ENCODE measurements at places on chromosomes 1 and 21. TPM values are rescaled to one million over a fixed set of nuclear protein-coding genes. Genes with fewer than 3 reads are reported as not detected.

- DNase-seq = no peak
These were observed 10.1 kb upstream of the EXO1 start for GRCh38 chr1:241837901-241838300.

- no peak for DNase-seq
These were observed 15.3 kb downstream of the NPHP4 start for GRCh38 chr1:5976726-5977493.

SSBP3 gene
- 87.1 TPM for total RNA-seq

DNA sequence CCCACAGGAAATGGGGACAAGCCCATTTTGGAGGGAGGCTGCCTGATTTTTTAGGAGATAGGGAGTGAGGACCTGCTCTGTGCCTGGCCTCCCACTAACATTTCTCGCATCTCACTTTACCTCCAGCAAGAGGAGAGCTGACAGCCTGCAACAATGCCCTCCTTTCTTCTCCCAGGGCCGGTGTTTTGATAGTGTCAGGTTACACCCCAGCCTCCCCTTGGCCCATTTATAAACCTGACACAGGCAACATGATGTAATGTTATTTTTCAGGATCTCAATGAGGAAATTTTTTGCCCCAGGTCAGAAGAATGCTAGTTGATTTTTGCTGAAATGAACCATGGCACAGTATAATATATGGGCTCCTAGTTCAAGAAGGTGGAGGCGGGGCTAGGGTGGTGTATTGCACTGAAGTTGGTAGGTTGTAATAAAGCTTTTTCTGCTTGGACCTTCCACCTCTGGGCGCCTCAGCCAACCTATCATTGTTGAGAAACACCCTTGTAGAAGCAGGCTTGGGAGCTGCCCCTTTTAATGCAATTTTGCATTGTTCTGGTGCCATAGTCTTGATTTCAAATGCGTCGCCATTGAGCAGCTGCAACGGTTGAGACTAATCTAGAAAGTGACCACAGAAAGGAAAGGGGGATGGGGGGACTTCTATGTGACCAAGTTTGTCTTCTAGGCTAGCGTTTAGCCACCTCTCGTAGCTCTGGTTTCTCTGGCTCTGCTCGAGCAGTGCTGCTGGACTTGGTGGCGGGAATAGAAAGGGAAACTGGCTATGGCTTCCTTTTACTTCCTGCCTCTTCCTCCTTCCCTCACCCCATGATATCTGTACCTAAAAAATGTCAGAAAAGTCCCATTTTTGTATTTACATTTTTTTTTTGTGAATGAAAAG is 53.0 kb downstream of the PBX1 start:
- DNase-seq = no peak

GRCh38 chr1:149844650-149845255 is 54.6 kb upstream of the BOLA1 start:
- no peak for DNase-seq

DNA sequence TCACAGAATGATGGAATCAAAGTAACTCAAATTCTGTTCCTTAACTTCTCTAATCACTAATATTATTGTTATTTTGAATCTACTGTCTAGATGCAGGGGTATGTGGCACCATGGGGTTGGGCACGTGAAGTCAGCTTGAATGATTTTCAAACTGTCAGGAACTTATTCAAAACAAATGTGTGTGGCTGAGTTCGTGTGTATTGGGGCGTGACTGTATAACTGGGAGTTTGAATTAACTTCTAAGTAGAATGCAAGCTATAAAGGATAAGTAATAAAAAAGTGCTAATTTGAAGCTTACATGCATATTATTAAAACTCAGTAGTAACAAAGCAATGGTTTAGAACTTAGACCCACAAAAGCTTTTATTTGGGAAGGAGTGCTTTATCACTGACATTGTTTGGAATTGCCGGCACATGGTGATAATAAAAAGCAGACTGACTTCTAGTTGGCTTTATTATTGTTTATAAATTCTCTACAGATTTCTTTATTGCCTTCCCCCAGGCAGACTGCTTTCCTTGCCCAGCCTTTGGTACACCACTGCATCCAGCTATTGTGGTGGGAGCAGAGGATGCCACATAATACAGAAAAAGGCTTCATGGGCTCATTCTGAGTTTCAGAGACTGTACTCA is 84.3 kb downstream of the TENT5C start:
- no peak for DNase-seq

DNA sequence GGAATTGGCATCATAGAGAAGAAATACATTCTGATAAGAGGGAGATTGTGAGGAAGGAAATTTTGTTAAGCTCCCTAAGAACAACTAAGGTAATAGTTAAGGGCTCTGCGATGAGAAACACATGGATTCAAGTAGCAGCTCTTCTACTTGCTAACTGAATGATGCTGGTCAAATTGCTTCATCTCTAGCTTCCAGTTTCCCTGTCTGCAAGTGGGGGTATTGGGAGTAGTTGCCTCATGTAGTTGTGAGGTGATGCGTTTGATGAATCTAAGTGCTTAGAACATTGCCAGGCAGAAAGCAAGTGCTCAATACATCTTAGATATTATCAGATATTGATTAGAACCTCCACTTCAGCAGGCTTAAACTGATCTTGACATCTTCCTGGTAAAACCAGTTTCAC is 84.8 kb downstream of the CD58 start:
- no peak for DNase-seq

DNA sequence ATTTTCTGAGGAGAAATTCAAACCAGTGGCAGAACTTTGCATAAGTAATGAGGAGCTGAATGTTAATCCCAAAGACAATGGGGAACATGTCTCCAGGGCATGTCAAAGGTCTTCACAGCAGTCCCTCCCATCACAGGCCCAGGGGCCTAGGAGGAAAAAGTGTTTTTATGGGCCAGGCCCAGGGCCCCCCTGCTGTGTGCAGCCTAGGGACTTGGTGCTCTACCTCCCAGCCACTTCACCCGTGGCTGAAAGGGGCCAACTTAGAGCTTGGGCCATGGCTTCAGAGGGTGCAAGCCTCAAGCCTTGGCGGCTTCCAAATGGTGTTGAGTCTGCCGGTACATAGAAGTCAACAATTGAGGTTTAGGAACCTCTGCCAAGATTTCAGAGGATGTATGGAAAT is 854.0 kb downstream of the LRRIQ3 start:
- DNase-seq = no peak

GRCh38 chr1:3380469-3380868 is 74.0 kb upstream of the ARHGEF16 start:
- DNase-seq = no peak

- no peak for DNase-seq
These were observed 22.9 kb downstream of the NIPAL3 start for GRCh38 chr1:24438423-24438901.

- DNase-seq = peak; percentile 40
These were observed at the start of gene PBXIP1 for GRCh38 chr1:154955718-154956543. PBXIP1 (minus strand) TSS chr1:154956099; CDS start chr1:154953721, 2,378 bp downstream.

GNG12 gene
- 137 TPM for total RNA-seq

- no peak for DNase-seq
These were observed 1.8 kb downstream of the VANGL2 start for GRCh38 chr1:160402001-160402795.

PROK1 gene
- 0.27 TPM for total RNA-seq

GRCh38 chr1:19988267-19989006 is 9.0 kb upstream of the PLA2G2A start:
- DNase-seq = no peak

DNA sequence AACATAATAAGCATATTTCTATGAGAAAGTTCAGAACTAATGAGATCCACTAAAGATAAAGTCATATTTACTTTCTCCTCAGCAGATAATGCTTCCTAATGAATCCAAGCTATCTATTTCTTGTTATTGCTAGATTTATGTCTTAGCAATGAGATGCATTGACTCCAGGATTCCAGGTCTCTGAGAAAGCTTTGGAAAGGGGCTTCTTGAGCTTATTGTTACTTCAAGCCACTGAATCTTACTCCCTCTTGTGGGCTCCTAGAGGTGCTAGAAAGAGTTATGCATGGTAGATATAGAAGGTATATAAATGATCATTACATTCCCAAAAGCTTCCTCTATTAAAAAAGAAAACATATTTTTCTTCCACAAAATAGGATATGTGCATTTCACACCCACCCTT is 246.4 kb upstream of the ADAMTS5 start:
- no peak for DNase-seq

DNA sequence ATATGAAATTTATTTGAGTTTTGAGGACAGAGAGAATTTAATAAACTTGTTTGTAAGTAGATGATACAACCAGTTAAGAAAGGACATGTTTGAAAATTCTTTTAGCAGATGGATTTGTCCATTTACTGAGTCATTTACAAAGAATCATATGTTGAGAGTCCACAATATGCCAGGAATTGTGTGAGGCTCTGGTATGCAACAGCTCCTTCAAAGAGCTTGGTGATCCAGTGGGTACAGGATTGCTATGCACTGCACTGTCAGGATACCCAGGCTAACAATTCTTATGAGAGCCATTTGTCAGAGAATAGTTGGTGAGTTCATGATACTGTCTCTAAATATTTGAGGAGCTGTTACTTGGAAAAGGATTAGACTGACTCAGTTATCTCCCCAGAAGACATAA is 11.0 kb downstream of the DNM3 start:
- no peak for DNase-seq

- DNase-seq = no peak
These were observed 93.0 kb downstream of the CLIC6 start for GRCh38 chr21:34761758-34762330.

- no peak for DNase-seq
These were observed 257.0 kb downstream of the GRIK1 start for GRCh38 chr21:29682800-29683199.

ETNK2 gene
- 18.0 TPM for total RNA-seq

DNA sequence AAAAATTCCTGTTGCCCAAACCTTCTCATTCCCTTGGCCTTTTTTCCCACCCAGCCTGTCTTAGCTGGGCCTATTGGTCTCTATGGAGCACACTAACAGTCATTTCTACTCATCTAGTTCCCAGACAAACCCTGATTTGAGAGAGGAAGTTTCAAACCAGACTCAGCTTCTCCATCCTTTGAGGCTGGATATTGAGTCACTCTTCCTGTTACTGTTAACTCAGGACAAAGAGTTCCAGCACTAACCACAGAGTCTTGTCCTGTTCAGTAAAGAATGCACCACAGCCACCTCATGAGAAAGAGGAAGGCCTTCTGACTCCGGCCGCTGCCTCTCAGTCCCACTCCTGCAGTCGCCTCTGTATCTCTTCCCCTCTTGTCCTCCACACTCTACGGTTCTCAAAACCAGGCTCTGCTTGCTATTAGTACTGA is 137.8 kb downstream of the PTPRC start:
- no peak for DNase-seq

GPR153 gene
- 4.6 TPM for total RNA-seq

- no peak for DNase-seq
These were observed 42.3 kb downstream of the CD247 start for GRCh38 chr1:167476061-167476460.

GRCh38 chr1:230594214-230594773 is 48.0 kb upstream of the COG2 start:
- DNase-seq = no peak

ELF3 gene
- total RNA-seq = 0.95 TPM

GRCh38 chr1:37453647-37454046 is 20.7 kb upstream of the ZC3H12A start:
- DNase-seq = no peak

Data from thoracic aorta (tissue), 2 donors.